SW480 (cell line): ENCODE measurements at places on chromosomes 2 and 18.
A peak's percentile ranks its signal among the peaks of the same experiment; 100 is the strongest.

GRCh38 chr2:2764739-2765138, 433.7 kb upstream of the MYT1L start:
- DNase-seq = peak; percentile 12

DNA sequence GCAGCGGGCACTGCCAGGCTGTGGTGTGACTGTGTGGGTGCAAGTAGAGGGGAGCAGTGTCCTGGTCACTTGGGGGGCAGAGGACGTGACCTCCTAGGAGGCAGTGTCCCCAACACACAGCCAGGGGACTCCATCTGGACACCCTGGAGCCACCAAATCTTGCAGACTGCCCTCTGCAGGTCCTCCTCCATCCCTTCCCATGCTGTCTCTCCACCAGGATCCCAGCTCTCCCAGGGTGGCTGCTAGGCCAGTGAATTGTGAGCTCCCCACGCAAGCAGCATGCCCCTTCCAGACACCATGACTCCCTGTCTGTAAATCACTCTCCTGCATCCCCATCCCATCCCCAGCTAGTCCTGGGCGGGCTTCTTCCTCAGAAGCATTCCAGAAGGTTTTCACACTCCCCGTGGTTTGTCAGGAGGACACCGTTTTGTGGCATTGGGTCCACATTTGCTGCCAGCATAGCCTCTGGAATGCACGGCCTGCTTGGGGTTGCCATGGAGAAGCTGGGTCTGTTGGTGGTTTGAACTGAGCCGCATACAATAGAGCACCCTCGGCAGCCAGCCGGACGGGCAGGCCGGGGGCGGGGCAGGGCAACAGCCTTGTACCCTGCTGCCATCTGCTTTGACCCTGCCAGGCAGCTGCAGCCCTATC, 210.7 kb downstream of the KLHL29 start:
- peak; percentile 80 for DNase-seq

- DNase-seq = peak; percentile 87
These were observed 199.2 kb downstream of the KCNS3 start for GRCh38 chr2:18077704-18078103.

GRCh38 chr2:119136093-119136492, 22.5 kb downstream of the C1QL2 start:
- peak; percentile 64 for DNase-seq

DNA sequence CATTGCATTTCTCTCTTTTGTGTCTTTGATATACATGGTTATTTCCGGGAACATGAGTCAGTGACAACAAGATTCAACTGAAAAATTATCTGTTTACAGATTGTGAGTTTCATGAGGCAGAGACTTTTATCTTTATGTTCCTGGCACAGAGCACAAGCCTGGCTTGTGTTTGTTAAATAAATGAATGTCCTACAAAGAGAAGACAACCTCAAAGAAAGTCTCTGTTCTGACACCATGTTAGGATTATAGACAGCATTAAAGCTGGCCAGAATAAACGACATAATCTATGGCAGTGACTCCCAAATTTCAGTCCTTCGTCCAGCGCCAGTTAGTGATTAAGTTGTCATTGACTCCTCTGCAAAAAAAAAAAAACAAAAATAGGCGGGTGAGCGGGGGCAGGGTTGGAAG, 97.4 kb upstream of the DNAJC10 start:
- no peak for DNase-seq

DNA sequence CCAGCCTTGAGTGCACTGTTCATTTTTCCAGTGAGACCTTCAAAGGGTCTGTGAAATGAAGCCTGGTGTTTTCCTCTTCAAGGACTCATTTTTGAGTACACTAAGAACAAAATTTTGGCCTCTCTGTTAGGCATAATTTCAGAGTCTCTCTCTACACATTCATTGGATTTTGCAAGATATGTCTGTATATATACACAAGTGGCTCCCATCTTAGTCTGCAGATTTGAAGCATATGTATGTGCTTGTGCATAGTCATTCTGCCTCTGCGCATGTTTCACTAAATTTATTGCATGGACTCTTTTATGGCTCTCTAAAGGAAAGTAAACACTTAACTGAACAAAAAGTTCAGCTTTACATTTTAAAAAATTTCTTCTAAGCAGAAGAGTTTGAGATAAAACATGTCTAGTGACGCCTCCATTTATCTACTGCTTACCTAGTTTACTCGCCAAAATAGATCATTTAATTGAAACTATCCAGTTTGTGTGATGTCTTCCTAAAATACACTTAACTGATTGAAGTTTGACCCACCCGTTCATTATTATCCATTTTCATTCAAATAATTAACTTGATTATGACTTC, 145.9 kb downstream of the FMNL2 start:
- DNase-seq = no peak
